ENCODE measurements at places on chromosomes 1 and 21. TPM values are rescaled to one million over a fixed set of nuclear protein-coding genes. Genes with fewer than 3 reads are reported as not detected.

TACSTD2 gene
- 0.26 TPM for total RNA-seq

ZNF593OS gene
- total RNA-seq, result not detected

SMIM34 gene
- total RNA-seq, result 0.13 TPM

PIAS3 gene
- 22.2 TPM for total RNA-seq

FAM163A gene
- not detected for total RNA-seq

ATP6V1G3 gene
- not detected for total RNA-seq

TEDDM1 gene
- total RNA-seq, result not detected

HTR6 gene
- 0.07 TPM for total RNA-seq

MTFR1L gene
- 45.1 TPM for total RNA-seq

TIE1 gene
- total RNA-seq, result 1.8 TPM

OPTC gene
- not detected for total RNA-seq

PEAR1 gene
- total RNA-seq, result 12.7 TPM

OLIG2 gene
- total RNA-seq, result not detected

FCAMR gene
- not detected for total RNA-seq

CRTC2 gene
- 6.7 TPM for total RNA-seq

VSIG8 gene
- 0.07 TPM for total RNA-seq

KANK4 gene
- 0.07 TPM for total RNA-seq

TPTE gene
- not detected for total RNA-seq

GUCA2B gene
- not detected for total RNA-seq

GRHL3 gene
- total RNA-seq, result 0.03 TPM

C8B gene
- total RNA-seq, result not detected

EFNA4 gene
- 6.5 TPM for total RNA-seq

CD48 gene
- not detected for total RNA-seq

MROH7 gene
- total RNA-seq, result 0.73 TPM
